Activated CD4-positive, alpha-beta T cell treated with anti-CD3 and anti-CD28 coated beads, Interleukin-2, amount 50 U/mL, for 4 hours (primary cell): ENCODE measurements at places on chromosomes 13 and 19.

GRCh38 chr13:76225815-76226489 lies 589.8 kb downstream of the LMO7 start:
- DNase-seq: no peak

GRCh38 chr13:48009284-48009683 lies 8.2 kb upstream of the SUCLA2 start:
- DNase-seq: no peak

GRCh38 chr13:93776936-93777335 lies 550.3 kb downstream of the GPC6 start:
- DNase-seq: no peak

DNA sequence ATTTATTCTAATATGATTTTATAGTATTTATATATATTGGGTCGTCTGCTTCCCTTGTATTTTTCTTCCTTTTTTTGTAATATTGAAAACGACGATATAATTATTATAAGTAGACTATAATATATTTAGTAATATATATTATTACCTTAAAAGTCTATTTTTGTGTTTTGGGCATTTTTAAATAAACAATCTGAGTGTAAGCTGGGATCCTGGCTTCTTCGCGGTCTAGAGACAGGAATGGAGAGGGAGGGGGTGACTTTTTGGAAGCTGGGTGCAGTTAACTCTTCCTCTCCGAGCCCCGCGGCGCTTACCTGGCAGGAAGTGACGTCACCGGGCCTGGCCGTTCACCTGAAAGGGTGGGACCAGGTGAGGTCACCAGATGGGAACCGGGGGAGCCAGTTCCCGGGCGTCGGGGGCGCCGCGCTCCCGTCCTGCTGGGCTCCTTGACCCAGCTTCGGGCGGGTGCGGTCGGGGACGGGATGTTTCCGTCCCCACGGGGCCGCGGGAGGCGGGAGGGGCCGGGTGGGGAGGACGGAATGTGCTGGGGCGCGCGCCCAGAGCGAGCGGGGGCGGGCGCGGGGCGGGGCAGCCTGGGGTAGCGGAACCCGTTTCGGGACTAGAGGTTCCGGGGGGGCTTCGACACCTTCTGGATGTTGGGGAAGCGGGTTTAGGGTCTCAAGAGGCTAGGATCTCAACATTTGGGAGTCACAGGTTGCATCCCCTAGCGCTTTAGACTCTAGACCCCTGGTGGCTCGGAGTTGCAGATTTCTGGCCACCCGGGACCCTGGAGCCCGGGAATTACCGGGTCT lies 2.8 kb downstream of the ZFP36 start:
- DNase-seq: peak; percentile 82

- no peak for DNase-seq
Measured at GRCh38 chr19:12628040-12629022, 17.6 kb downstream of the ZNF791 start.

GRCh38 chr13:28581451-28581850 lies 77.5 kb upstream of the POMP start:
- DNase-seq: no peak

DNA sequence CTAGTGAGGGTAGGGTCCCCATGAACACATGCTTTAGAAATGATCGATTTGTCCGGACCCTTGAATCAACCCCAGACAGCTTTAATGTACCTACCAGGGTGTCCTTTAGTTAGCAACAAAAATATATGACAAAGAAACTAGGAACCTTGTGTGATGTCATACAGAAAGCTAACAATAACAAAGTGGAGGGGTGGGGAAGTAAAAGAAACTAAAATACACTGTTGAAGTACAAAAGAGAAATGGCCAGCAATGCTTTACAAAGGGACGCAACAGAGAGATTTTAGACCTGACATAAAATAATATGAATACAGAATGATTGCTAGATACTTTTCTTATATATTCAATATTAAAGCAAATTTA lies 40.0 kb downstream of the DZIP1 start:
- DNase-seq: no peak

- no peak for DNase-seq
Measured at GRCh38 chr19:14775869-14776586, 2.3 kb downstream of the ADGRE2 start.

GRCh38 chr13:42280537-42280936 lies 8.6 kb downstream of the AKAP11 start:
- no peak for DNase-seq

- DNase-seq: no peak
Measured at GRCh38 chr13:95188128-95188527, 113.1 kb downstream of the ABCC4 start.

DNA sequence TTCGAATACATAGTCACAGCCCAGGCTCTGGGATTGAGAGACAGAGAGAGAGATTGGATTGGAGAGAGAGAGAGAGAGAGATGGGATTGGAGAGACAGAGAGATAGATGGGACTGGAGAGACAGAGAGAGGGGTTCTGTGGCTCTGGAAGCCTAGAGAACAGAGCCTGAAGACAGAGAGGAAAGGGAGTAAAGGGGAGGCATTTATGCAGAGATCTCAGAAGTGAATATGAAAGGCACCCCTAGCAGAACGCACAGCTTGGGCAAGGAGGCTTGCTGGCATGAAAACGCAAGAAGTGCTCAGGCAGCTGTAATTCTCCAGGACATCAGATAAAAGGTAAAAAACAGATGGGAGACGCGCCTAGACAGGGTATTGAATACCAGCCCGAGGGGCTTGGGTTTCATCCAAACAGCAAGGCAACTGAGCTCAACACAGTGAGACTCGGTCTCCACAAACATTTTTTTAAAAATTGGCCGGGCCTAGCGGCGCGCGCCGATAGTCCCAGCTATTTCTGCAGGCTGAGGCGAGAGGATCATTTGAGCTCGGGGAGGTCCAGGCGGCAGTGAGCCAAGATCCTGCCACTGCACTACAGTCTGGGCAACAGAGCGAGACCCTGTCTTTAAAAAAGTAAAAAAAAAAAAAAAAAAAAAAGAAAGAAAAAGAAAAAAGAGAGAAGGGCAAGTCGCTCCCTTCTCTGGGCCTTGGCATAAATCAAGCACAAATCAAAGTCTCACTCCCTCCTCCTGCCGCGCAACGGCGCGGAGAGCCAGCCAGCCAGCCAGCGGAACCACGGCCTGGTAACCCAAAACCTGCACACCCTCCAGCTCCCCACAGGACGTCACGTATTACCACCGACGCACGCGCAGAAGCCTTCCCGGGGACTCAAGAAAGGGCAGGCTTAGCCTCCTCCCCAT lies 774 bp upstream of the PPP2R1A start:
- no peak for DNase-seq

GRCh38 chr13:29704648-29705047 lies 109.2 kb upstream of the SLC7A1 start:
- DNase-seq: no peak

- peak; percentile 39 for DNase-seq
Measured at GRCh38 chr19:29845574-29846176, 33.9 kb downstream of the CCNE1 start.

DNA sequence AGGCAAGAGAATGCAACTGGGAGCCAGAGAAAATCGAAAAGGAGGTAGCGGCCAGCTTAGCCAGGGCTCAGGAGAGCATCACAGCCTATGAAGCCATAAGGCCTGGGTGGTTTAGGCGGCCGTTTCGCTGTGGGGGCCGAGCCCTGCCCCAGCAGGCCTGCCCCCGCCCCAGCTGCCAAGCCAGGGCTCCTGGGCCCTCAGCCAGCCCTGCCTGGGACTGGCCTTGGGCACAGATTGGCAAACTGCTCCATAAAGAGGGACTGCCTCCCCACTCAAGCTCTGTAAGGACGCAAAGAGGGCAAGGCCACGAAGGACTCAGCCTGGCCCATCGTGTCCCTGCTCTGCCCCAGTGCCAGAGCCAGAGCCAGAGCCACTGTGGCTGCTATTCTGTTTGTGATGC lies 10.2 kb downstream of the ZNF653 start:
- DNase-seq: no peak

DNA sequence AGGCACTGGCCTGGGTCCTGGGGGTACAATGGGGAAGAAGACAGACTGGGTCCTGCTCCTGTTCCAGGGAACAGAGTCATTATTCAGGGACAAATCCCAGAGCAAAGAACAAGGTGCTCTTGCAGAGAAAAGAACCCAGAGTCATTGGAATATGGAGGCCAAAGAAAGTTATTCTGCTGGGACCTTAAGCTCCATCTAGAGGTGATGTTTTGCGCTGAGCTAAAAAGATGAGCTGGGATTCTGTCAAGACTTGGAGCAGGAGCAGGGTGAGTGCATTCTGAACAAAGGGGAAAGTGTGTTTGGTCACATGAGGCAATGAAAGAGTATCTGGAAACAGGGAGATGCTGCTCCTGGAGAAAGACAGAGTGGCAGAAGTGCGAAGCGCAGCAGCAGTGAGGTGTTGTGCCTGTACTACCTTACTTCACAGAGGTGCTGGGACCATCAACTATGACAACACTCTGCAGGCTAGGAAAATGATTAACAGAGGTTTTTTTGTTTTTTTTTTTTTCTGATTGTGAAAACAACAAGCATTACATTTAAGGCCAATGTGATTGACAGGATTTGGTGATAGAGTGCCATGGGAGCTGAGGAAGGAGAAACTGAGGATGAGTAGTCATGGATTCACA lies 95.3 kb upstream of the TNFSF11 start:
- no peak for DNase-seq

DNA sequence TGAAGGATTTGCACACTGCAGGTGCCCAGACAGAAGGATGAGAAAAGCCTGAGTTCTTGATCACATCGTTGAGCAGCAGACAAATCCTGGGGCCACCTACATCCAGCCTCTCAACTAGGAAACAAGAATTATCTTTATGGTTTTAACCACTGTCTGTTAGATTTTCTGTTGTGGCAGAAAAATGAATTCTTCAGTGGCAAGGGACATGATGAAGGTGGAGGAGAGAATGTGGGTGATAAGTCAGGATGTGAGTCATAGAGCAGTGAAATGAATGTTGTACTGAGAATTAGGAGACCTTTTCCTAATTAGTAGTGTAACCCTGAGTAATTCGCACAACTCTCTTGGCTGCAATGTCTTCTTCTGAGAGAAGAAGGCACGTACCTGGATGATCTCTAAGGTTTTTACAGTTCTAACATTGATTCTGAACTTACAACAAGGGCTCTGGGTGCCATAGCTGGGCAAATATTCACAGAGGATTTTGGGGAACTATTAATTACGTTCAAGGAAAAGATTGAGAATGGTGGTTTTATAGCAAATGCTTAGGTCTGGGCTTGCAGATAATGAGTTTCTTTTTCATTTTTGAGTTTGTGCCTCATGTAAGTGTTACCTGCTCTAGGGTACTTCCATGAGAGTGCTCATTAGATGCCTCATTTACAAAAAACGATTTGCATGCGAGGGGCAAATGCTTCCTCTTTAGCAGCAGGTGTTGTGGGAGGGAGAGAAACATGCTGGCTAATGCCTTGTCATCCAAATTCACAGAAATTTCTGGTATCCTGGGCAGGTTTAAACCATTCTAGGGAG lies 111.0 kb upstream of the KL start:
- no peak for DNase-seq

- DNase-seq: no peak
Measured at GRCh38 chr13:39040206-39040605, 1.9 kb downstream of the NHLRC3 start.

DNA sequence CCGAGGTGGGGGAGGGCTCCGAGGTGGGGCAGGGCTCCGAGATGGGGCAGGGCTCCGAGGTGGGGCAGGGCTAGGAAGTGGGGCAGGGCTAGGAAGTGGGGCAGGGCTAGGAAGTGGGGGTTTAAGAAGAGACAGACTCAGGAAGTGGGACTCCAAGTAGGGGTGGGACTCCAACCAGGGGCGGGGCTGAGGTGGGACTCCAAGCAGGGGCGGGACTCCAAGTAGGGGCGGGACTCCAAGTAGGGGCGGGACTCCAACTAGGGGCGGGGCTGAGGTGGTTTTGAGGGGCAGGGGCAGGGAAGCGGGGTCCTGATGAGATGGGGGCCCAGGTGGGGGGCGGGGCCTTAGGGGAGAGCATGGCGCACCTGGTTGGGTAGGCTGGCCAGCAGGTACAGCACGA lies 13.6 kb downstream of the CFD start:
- DNase-seq: peak; percentile 58

DNA sequence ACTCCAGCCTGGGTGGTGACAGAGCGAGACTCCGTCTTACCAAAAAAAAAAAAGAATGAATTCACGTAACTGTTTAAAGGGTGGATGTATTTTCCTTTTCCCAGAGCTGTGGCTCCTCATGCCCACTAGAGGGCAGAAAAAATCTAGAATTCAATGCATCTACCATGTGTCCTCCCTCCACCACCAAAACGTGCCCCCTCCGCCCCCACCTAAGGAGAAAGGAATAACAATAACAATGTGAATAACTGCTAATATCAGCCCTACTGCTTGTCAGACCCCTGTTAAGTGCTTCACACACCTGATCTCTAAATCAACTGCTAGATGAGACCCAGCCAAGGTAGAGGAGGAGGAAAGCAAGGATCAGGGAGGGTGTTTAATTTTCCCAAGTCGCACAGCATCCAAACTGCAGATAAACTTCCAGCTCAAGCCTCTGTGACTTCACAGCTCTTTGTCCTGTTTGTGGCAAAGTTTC lies 20.2 kb upstream of the PNMA8B start:
- DNase-seq: peak; percentile 30

- DNase-seq: no peak
Measured at GRCh38 chr19:3028305-3029064, 595 bp downstream of the TLE2 start.

DNA sequence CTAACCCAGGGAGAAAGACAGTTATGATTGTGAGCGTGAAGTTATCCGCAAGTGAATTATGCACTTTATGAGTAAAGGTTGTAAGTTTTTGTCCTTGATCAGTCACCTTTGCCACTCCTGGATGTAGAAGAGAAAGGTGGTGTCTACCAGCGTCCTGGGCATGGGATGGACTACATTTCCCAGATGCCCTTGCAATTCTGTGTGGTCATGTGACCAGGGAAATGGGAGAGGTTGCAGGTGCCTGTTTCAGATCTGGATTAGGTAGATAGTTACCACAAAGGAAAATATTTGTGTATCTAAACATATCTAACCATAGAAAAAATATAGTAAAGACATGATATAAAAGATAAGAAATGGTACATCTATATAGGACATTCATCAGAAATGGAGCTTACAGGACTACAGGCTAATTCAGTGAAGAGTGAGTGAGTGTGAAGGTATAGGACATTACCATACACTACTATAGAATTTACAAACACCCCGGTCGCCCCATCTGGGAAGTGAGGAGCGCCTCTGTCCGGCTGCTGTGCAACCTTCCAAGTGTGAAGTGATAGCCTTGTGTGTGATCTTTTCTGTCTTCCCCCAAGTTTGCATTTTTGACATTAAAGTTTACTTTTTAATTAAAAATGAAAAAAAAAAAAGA lies 51.6 kb upstream of the CACNA1A start:
- no peak for DNase-seq

DNA sequence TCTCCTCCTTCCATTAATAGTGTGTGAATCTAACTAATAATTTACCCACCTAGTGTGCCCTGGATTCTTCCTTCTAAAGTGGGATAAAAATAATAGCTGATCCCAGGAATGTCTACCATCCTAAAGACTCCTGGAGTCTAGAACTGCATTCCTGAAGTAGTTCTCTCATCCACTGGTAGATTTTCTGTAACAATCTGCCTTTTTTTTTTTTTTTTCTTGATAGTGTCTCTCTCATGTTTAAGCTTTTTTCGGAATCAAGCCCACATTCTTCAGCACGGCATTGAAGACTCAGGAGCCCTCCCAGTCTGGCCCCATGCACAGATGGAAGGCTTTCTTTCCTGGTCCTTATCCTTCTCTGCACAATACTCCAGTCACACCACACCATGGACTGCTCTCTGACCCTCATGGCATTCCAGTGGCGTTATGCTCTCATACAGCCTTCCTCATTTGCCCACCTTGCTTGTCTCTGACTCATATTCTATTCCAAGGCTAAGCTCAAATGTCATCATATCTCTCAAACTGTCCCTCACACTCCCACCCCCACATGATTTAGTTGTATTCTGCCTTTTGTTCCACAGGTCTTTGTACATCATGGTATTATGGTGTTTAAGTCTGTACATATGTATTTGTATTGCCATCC lies 68.7 kb upstream of the FRY start:
- DNase-seq: no peak

GRCh38 chr13:43347877-43348276 lies 324.5 kb downstream of the DNAJC15 start:
- no peak for DNase-seq
